Eye (tissue), 1 donor: ENCODE measurements at places on chromosomes 3 and 15.

- DNase-seq, result no peak
Observed at GRCh38 chr3:194890091-194890490, 204.4 kb downstream of the FAM43A start.

- no peak for DNase-seq
Observed at GRCh38 chr3:83601704-83602103, 1357.1 kb upstream of the CADM2 start.

- DNase-seq, result no peak
Observed at GRCh38 chr15:51869060-51869421, 39.6 kb downstream of the TMOD3 start.

DNA sequence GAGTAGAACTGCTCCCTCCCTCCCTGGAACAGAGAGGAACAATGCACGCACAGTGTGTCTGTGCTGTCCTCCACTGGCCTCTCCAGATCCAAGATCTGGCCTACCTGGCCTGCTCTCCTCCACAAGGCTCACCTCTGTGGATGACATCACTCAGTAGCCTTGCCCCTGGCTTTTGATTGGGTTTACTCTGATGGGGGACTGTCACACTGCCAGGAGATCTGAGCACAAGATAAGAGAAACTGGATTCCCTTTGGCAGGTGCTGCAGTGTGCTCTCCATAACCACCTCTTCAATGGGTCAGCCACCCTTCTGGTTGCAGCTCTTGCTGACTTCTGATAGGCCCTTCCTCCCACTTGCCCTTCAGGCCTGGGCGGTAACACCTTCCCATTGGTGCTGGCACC, 22.6 kb upstream of the ANO10 start:
- no peak for DNase-seq

GRCh38 chr15:33126559-33127290, 67.8 kb downstream of the FMN1 start:
- DNase-seq, result peak; percentile 81

- DNase-seq, result peak; percentile 93
Observed at GRCh38 chr3:77038930-77039605, 831 bp upstream of the ROBO2 start.

GRCh38 chr3:107757140-107757539, 234.4 kb downstream of the BBX start:
- DNase-seq, result no peak

GRCh38 chr3:117409701-117410459, 700.3 kb downstream of the TUSC7 start:
- no peak for DNase-seq

DNA sequence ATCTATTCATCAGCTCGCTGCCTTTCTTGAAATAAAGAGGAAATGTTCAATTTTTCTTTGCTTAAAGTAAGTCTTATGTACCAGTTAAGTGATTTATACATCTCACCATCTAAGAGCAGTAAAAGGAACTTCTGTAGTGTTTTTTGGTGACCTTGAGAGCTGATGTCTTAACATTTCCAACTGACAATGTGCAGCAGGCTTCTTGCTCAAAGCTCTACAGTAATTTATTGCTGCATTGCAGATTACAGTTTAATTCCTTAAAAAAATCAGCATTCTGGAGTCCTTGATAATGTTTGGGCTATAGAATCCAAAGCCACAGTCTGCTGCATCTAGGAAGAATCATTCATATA, 61.6 kb downstream of the DIPK2A start:
- DNase-seq, result no peak

- DNase-seq, result no peak
Observed at GRCh38 chr15:52714968-52715367, 35.8 kb upstream of the ATOSA start.

DNA sequence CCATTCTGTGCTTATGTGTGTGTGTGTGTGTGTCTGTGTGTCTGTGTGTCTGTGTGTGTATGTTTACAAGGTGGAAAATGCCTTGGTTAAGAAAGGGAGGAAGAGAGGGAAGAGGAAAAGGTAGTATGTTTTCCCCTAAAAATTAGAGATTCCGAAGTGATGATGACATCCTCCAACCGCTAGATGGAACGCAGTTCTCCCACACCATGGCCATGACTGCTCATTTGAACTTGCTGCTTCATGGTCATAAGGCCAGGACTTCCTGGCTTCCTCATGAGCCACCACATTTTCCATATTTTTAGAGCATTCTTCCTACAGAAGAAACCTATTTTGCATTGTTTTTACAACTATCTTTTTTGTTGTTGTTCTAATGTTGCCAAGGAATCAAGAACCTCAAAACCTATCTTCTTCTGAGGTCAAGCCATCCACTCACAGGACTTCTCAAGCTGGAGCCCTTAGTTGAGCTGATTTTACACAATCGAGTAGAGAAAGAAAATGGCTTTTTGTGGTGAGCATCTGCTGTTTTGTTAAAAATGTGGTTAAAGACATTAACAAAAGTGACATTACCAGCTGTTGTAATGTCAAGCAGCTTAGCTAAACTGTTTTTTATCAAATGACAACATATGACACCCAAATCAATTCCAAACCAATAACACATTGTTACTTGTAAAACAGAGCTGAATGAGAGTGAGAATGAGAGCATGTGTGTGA, 1091.0 kb downstream of the FHIT start:
- peak; percentile 27 for DNase-seq

DNA sequence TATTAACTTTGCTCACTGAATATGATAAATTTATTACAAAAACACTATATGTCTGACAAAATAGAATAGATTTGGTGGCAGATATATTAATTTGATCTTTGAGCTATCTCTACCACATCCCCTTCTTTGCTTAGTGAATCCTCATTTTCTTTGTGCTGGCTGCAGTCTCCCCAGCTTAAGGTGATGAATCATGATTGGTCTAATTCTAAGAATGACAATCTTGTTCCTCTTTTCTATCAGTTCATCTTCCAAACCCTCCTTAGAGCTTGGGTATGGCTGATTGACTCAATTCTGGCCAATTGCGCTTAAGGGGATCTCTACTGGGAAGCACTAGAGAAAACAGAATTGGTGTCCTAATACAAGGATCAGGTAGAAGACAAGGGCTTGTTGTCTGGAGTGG, 309.6 kb upstream of the GOLIM4 start:
- DNase-seq, result no peak

- DNase-seq, result peak; percentile 72
Observed at GRCh38 chr3:127786353-127787070, 35.8 kb downstream of the MGLL start.
